ENCODE measurements at places on chromosomes 5 and 9.

DNA sequence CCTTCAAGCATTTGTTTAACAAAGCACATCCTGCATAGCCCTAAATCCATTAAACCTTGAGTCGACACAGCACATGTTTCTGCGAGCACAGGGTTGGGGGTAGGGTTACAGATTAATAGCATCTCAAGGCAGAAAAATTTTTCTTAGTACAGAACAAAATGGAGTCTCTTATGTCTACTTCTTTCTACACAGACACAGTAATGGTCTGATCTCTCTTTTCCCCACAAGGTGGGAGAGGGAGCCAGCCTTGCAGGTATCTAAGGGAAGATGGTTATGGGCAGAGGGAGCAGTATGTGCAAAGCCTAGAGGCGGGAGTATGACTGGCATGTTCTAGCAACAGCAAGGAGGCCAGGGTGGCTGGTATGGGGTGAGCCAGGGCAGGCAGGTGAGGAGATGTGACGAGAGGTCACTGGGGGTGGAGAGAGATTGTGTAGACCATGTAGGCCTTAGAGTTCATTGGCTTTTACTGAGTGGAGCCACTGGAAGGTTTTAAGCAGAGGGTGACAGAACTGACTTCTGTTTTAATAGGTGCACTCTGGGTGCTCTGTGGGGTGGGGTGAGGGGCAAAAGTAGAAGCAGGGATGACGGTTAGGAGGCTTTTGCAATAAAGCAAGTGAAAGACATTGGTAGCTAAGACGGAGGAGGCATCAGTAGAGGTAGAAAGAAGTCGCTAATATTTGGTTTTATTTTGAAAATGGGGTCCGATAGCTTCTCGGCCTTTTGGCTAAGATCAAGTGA is 5.1 kb upstream of the RPS14 start:
- DNase-seq, result no peak

DNA sequence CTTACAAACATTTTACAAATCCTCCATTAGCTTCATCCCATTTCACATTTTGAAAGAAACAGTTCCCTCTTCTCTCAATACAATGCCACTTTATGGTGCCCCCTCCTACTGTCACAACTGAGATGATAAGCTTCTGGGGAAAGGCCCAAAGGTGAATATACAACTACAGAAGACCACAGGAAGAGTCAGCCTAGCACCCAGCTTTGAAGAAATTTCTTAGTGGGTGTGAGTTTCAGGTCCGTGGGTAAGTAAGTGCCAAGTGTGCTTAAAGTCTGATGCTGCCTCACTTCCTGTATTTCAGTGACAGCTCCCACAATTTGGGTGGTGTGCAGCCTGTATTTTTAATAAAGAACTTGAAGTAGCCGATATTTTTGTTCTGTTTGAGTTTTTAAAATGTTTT is 68.1 kb downstream of the ARHGEF28 start:
- DNase-seq, result no peak

DNA sequence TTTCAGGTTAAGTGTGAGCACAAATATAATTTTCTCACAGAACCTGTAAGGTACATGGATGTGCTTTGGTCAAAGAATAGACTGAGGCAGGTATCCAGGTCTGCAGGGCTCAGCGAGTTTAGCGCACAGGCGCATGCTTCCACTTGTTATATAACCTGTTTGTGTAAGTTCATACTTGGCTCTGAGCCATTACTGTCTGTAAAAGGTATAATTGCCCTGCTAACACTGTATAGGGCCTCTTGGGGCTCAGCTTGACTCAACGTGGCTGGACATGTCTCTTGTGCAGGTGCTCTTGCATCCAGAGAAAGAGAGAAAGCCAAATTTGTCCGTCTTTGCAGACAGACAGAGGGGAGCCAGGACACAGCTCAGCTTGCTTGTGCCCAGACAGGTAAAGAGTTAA is 759.6 kb downstream of the MTRR start:
- DNase-seq, result no peak

DNA sequence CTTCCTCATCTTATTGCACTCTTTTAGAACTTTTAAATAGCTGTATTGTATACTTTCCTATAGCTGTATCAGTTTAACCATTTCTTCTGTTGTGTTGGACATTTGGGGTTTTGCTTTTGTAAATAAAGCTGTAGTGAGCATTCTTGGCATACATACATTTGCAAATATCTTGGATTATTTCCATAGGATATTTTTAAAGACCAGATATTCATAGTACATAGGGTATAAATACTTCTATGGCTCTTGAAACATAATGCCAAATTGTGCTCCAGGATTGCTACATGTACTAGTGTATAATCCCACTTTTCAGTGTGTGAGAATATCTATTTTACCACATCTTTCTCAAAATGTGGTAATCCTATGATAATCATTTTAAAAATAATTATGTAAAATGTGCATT is 51.2 kb downstream of the SCAMP1 start:
- DNase-seq, result no peak

GRCh38 chr5:27316271-27316650 is 277.9 kb upstream of the CDH9 start:
- DNase-seq, result no peak

DNA sequence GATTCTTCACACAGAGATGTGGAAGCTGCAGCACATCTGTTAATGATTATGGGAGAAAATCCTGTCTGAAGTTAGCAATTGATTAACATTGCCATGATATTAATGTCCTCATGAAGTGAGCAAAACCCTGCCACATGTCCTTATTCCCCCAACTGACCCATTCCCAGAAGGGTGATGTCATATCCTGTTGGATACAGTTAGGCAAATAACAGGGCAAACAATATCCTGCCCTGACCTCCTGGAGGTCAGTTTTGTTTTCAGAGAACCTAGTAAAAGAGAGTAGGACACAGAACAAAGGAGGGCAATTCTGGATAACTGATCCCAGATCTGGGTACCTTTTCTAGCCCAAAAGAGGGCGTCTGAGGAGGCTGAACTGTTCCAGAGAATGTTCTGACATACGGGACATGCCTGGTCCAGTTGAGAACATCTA is 11.0 kb downstream of the ABLIM3 start:
- DNase-seq, result peak; percentile 37

- DNase-seq, result no peak
These were observed 68.3 kb downstream of the TBCA start for GRCh38 chr5:77707791-77708190.

DNA sequence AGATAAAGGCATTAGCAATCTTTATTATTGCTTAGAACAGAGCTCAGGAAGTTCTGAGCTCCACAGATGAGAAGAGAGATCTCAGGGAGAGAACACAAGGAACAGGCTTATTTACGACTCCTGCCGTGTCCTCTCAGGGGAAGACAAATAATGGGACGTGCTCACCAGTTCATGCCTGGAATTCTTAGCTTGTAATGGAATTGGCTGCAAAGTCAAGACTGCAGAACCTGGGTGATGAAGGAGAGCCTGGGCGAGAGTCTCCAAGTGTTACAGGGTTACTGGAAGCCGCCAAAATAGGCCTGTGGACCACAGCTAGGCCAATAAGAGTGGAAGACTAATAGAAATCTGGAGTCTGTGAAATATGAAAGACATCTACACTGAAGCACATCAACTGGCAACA is 174.5 kb upstream of the ADAMTSL1 start:
- DNase-seq, result no peak

GRCh38 chr5:84354101-84354500 is 30.6 kb downstream of the EDIL3 start:
- DNase-seq, result no peak

GRCh38 chr5:43020399-43020746 is 19.7 kb downstream of the ANXA2R start:
- DNase-seq, result no peak

DNA sequence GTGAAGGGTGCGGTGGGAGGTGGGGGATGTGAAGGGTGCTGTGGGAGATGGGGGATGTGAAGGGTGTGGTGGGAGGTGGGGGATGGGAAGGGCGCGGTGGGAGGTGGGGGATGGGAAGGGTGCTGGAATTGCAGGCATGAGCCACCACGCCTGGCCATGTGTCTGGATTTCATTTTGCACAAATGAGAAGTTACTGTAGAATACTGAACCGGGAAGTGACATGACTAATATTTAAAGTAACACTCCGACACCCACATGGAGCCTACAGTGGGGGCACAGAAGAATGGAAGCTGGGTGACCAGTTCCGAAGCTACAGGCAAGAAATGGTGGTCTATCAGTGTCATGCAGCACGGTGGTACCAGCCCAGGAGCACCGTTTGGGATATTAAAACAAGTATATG is 69.9 kb upstream of the SPTLC1 start:
- no peak for DNase-seq

- no peak for DNase-seq
These were observed 859 bp downstream of the RETREG1 start for GRCh38 chr5:16615741-16616535.

DNA sequence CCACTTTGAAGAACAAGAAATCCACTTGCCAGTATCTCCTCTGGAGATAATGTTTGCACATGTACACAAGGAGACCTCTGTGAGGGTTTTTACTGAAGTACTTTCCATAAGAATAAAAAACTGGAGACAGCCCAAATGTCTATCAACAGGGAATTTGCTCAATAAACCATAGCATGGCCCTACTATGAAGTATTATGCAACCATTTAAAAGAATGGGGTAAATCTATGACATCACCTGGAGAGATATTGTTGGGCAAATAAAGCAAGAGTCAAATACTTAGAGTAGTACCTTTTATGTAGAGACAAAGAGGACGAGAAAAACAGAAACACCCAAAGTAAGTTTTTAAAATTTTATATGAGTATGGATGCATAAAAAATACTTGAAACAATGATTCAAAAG is 23.9 kb upstream of the MVB12B start:
- no peak for DNase-seq

GRCh38 chr9:31916591-31917241 is 467.7 kb upstream of the ACO1 start:
- DNase-seq, result no peak

- no peak for DNase-seq
These were observed 115.8 kb downstream of the EMB start for GRCh38 chr5:50325237-50325832.

DNA sequence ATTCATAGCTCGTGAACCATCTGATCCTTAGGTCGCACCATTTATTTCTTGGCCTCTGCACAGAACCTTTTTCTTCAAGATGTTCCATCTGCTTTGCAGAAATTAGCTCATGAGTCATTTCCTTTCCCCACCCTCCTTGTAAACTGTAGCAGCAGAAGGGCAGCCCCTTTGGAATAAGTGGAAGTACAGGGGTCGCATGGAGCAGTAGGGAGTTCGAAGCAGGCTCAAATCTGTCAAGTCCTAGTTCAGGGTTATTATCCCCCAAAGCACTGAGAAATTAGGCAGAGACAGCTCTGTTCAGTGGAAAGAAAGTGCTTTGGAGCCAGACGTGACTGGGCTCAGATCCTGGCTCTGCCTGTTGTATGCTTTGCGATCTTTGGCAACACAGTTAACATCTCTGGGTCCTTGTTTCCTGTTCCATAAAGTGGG is 84.2 kb downstream of the SGCD start:
- no peak for DNase-seq

DNA sequence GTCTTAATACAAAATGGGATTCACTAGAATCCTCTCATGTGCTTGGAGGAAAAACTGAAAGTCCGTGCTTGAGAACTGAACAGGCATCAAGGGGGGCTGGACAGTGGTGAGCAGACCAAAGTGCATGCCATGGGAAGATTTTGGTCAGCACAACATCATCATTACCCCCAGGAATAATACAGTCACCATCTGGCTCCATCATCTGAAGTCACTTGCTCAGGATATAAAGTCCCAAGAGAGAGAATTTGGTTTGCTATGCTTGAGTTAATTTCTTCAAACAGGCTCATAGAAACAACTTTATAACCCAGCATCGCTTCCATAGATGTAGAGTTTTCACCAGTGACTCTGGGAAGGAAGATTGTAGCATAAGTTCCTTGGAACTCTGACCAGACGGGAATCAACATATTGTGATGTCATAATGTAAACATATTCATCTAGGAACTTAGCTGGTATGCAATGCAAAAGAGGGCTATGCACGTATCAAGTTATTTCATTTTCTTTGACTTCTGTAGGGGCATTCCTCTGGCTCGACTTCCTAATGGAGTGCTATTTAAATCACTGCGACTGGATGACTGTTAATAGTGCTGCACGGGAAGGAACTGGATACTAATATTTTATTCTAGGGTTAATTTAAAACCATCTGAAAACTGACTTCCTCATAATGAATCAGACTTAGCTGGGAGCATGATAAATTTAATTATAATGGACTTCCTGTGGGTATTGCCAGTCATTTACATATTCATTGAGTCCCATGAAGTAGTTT is 145.2 kb downstream of the MTRR start:
- DNase-seq, result no peak

DNA sequence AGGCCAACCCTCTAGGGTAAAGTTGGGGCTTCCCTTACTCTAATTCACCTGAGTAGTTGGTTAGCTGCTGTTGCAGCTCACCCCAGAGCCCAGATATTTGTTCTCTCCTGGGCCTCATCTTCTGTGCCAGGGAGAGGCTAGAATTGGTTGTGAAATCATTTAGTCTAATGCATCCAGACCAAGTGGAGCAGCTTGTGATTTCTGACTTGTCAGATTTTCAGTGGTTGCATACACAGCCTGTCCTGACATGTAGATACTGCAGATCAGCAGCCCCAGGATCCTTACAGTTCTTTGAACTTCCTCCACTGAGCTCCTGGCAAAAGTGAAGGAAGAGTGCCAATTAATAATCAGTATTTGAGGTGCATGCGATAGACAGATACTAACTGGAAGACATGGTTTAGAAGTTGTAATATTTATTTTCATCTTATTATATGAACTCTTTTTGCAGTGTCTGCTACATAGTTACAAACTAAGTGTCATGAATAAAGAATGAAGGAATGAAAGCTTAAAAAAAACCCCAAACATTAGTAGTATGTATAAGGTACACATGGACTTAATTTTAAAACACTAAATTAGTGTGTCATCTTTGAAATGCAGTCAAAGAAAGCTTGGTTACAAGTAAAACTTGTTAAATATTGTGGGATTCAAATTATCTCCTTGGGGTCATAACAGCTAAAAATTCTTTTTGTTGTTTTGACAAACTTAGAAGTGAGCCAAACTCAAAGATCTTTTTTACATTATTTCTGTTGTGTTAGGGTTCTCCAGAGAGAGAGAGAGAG is 128.5 kb downstream of the VPS13A start:
- no peak for DNase-seq

DNA sequence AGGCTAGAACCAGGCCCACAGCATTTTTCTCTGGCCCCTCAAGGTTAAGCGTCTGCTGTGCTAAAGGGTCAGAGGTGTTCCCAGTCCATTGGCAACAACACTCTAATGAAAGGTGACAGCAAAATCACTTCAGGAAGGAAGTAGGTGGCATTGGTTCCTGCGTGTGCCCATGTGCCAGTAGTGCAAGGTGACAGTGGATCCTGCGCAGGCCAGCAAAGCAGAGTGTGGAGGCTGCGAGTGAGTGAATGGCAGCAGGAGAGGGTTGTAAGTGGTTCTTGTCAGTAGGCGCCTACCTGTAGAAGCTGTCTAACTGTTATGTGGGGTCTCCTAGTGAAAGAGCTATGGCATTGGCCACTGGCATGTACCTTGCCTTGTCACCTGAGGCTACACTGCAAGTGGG is 898.2 kb upstream of the TYRP1 start:
- DNase-seq, result no peak

GRCh38 chr5:74934949-74935751 is 69.0 kb upstream of the FAM169A start:
- DNase-seq, result peak; percentile 58

- DNase-seq, result peak; percentile 80
These were observed 241.2 kb downstream of the PIK3R1 start for GRCh38 chr5:68456756-68457217.

- no peak for DNase-seq
These were observed 1106.4 kb downstream of the CDH18 start for GRCh38 chr5:18881615-18882014.

Measured in pancreas (tissue), 10 donors.